Activated CD8-positive, alpha-beta memory T cell treated with anti-CD3 and anti-CD28 coated beads, Interleukin-2, amount 10 ng/mL, durations not matched to agents 7 days and 5 days (primary cell): ENCODE measurements at places on chromosomes 4 and X. TPM values are rescaled to one million over a fixed set of nuclear protein-coding genes. Genes with fewer than 3 reads are reported as not detected.

- H3K27ac ChIP-seq = no peak overlapping the region
- no peaks in the 10 kb centered on the region for H3K36me3 ChIP-seq
- H3K27me3 ChIP-seq = peaks cover 12% of the 10 kb centered on the region
- no peak for DNase-seq
- H3K4me1 ChIP-seq = no peaks in the 10 kb centered on the region
- no peak overlapping the region for H3K4me3 ChIP-seq
Observed at GRCh38 chr4:100591161-100591876, 73.5 kb upstream of the EMCN start.

- H3K27ac ChIP-seq = no peak overlapping the region
- no peak overlapping the region for H3K4me3 ChIP-seq
- H3K27me3 ChIP-seq = peaks cover 3% of the 10 kb centered on the region
- no peak for DNase-seq
- H3K4me1 ChIP-seq = no peaks in the 10 kb centered on the region
Observed at GRCh38 chr4:81227138-81227537, 12.1 kb upstream of the PRKG2 start.

GRCh38 chr4:3207531-3208037, 41.4 kb upstream of the MSANTD1 start:
- H3K27me3 ChIP-seq = no peaks in the 10 kb centered on the region
- no peak overlapping the region for H3K27ac ChIP-seq
- no peak overlapping the region for H3K4me3 ChIP-seq
- DNase-seq = no peak
- H3K36me3 ChIP-seq = peaks cover 47% of the 10 kb centered on the region

DNA sequence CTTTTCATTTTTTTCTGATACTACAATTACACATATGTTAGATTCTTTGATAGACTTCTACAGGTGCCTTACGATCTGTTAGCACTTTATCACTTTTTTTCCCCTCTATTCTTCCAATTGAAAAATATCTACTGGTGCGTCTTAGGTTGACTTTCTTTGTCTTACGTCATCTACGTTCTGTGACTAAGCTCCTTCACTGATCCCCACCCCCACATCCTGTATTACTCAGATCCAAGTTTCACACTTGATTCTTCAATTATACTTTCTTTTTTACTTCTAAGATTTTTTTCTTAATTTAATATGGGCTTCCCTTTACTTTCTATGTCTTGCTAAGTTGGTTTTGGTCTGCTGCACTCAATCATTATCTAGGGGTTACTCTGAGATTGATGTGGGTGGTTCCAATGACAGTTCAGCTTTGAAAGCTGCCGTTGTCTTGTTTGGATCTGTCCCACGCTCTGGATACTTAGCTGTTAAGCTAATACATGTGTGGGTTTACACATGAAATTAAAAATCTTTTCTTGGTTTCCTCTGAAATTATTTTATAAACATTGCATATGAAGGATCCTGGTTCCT, 1321.1 kb downstream of the RAPGEF2 start:
- H3K36me3 ChIP-seq = no peaks in the 10 kb centered on the region
- no peaks in the 10 kb centered on the region for H3K27me3 ChIP-seq
- H3K27ac ChIP-seq = no peak overlapping the region
- H3K4me3 ChIP-seq = no peak overlapping the region
- H3K4me1 ChIP-seq = no peaks in the 10 kb centered on the region

SCARB2 gene
- 15.6 TPM for total RNA-seq

DNA sequence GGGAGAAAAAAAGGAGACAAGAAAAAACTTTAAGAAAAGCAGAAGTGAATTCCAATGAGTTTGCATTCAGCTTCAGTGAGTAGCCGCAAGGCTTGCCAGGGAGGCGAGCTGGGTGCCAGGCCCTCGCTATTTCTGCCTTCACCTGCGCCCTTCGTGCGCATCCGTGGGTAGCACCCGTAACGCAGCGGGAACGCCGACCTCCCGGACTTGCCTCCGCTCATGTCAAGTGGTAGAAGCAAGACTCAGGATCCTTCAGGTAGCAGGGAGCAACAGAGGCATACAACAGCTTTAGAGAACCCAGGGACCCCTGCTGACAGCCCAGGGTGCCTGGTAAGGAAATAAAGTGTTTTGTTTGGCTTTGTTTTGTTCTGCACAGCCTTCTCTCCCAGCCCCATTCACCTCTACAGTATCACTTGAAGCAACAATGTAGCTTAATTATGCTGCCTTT, 140.0 kb upstream of the BCOR start:
- peaks cover 13% of the 10 kb centered on the region for H3K4me1 ChIP-seq
- H3K27ac ChIP-seq = no peak overlapping the region
- no peak for DNase-seq
- H3K27me3 ChIP-seq = peaks cover 7% of the 10 kb centered on the region
- no peak overlapping the region for H3K4me3 ChIP-seq
